CMK (cell line): ENCODE measurements at places on chromosomes 2 and 18.

GRCh38 chr2:145012214-145012670 lies 492.3 kb upstream of the ZEB2 start:
- DNase-seq = no peak

GRCh38 chr2:229752970-229753729 lies 38.8 kb upstream of the DNER start:
- no peak for DNase-seq

DNA sequence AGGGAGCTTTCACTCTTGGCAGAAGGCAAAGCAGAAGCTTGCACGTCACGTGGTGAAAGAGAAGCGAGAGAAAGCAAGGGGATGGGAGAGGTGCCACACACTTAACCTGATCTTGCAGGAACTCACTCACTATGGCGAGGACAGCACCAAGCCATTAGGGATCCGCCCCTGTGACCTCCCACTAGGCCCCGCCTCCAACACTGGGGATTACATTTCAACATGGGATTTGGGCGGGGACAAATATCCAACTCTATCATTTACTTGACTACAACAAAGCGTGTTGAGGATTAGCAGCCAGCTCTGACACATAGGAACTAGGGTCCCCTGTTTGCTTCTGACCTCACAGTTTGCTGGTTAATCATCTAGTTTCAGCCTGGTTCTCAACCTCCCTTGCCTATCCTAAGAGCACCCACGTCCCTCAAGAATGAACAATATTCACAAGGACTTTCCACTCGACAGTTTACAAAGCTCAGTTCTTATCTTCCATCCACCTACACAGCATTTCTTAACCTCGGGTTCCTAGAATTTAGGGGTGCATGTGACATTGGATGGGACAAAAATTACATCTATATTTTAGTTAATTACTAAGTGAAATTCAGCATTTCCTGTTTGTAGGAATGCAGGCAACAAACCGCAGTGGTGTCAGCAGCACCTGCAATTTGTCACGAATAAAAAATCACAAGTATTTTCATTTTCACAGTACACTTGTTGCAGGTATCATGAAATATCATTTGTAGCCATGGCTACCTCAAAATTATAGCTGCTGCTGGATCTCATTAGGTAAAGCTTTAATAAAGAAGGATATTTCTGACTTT lies 36.0 kb downstream of the LBH start:
- DNase-seq = no peak

- no peak for DNase-seq
These were observed 75.3 kb downstream of the CABYR start for GRCh38 chr18:24214144-24214543.
